Left renal pelvis (tissue), 4 donors: ENCODE measurements at places on chromosomes 1 and 21. TPM values are rescaled to one million over a fixed set of nuclear protein-coding genes. Genes with fewer than 3 reads are reported as not detected.

DNA sequence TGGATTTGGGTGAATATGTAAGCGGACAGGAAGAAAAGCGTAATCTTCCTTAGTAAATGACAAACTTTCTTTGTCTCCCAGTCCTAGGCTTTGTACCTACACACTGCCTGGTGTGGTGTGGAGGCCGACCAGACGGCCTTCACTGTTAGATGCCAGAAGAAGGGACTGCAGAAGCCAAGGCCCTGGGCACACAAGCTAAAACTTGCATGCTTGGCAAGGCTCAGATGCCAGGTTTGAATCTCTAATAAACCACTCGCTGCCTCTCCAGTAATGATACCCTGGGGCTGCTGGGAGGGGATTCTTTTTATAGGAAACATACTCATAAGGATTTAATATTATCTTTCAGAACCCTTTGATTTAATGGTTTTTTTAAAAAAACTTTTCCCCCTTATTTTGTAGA is 263.8 kb downstream of the PTPRC start:
- DNase-seq = no peak

NPHP4 gene
- polyA plus RNA-seq = 9.3 TPM

DNA sequence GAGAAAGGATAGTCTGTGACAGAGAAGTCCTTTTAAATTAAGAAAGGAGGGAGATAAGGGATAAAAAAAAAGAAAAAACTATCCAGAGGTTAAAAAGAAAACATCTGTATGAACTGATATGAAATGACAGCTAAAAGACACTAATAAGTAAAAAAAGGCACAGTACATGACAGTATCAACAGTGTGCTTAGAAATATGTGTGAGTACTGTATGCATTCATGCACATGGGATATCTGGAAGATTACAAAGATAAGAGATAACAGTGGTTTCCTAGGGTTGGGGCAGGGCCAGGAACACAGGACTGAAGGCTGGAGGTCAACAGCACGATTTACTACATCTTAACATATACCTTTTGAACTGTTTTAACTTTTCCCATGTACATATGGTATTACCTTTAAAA is 13.3 kb downstream of the PTP4A2 start:
- no peak for DNase-seq

- no peak for DNase-seq
These were observed 46.8 kb upstream of the BARHL2 start for GRCh38 chr1:90763930-90764329.

DNA sequence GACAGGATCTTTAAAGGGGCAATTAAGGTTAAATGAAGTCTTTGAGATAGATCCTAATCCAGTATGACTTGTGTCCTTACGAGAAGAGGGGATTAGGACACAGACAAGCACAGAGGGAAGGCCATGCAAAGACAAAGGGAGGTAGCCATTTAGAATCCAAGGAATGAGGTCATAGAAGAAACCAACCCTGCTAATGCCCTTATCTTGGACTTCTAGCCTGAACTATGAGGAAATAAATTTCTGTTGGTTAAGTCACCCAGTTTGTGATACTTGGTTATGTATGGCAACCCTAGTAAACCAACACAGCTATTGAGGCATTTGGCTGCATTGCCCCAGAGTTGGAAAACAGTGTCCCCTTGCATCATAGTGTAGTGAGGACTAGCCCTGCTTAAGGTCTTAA is 121.3 kb downstream of the MAST2 start:
- DNase-seq = no peak

DNA sequence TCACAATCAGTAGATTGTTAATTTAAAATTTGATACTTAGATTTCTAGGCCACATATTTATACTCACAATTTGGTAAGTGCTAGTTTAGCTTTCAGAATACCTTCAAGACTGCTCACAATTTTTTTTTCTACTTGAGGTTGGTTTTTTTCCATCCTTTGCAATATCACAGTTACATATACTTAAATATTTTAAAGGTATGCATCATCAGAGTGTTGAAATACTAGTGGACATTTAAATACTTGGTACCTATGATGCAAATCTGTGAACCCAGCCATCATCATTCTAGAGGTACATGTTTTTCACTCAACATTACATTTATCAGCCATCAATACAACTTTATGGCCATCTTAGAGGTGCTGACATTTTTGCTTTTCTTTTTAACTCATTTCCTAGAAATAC is 6.2 kb upstream of the LRRC40 start:
- DNase-seq = no peak

DNA sequence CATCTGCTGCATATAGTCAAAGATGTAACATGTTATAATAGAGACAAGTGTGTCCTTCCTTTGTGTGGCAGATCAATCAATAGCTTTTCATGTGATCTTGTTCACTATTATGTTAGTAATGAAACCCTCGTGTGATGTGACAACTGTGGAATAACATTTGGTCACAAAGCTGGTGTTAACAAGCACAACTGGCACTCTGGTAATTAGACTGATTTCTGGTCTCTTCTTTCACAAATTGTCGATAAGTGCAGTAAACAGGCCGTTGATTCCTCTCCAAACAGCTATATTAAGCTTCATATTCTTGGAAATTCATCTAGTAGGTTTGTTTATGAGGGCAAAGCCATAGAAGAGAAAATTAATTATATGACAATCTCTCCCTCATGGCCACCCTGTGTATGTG is 616.7 kb upstream of the PTBP2 start:
- DNase-seq = no peak

GRCh38 chr1:201602413-201603265 is 63.7 kb downstream of the NAV1 start:
- DNase-seq = no peak

GRCh38 chr1:183304440-183305107 is 113.6 kb downstream of the NMNAT2 start:
- DNase-seq = no peak

GRCh38 chr1:221961532-221962292 is 219.8 kb upstream of the DUSP10 start:
- DNase-seq = no peak

CAMK1G gene
- polyA plus RNA-seq = 4.5 TPM

DNA sequence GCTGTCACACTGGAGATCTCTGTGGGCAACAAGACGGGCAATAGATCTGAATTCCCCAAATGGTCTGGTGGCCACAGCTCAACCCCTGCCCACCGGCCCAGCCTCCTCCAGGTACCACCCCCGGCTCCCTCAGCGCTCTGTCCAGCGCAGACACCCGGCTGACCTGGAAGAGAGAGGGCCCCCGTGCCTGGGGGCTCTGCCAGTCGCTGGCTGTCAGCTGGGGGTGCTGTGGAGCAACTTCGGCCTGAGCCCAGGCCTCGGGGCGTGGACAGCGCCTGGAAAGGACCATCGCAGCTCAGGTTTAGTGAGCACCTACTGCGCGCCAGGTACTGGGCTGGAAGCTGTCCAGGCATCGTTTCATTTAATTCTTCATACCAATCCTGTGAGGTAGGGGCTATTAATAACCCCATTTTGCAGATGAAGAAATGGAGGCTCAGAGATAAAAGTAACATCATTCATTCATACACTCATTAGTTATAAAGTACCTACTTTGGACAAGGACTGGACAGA is 51.0 kb downstream of the AHDC1 start:
- DNase-seq = no peak

- DNase-seq = no peak
These were observed 518 bp downstream of the NCMAP start for GRCh38 chr1:24556414-24556795.

FAM151A gene
- 15.3 TPM for polyA plus RNA-seq

GRCh38 chr21:43928222-43929125 is 63.5 kb downstream of the AGPAT3 start:
- no peak for DNase-seq

- DNase-seq = no peak
These were observed 23.0 kb upstream of the KANK4 start for GRCh38 chr1:62342270-62342669.

TATDN3 gene
- 18.7 TPM for polyA plus RNA-seq

GNAT2 gene
- polyA plus RNA-seq = not detected

- DNase-seq = peak; percentile 14
These were observed 314.0 kb downstream of the LMO4 start for GRCh38 chr1:87642581-87643221.

RIMKLA gene
- 0.70 TPM for polyA plus RNA-seq

CFHR2 gene
- not detected for polyA plus RNA-seq

GRCh38 chr1:41745022-41745421 is 173.7 kb downstream of the HIVEP3 start:
- DNase-seq = no peak

DNA sequence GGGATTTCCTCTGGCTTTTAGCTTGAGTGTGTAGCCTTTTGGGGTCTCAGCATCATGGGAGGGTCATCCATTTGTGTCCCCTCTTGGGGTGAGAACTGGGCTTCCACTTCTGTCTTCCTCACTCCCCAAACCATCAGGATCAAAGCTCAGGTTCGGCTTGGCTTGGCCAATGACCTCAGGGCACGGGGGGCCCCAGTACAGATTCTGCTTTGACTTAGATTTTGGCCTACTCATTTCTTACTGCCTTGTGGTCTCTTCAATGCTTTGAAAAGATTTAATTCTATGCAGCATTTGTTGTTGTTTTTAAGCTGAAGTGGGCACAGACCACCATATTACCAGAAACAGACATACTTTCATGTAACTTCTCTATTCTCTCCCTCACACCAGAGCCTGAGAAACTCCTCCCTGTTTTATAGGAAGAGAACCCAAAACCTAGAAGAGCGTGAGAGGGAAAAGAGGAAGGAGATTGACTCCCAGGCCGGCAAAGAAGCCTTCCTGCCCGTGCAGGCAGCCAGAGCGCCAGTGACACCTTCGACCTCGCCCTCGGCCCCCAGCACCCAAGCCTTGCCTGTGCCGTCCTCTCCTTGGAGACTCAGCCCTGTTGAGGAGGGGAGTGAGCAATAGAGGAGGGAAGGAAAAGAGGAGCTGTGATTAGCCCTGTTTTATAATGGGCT is 1.9 kb upstream of the S100A3 start:
- DNase-seq = no peak

- DNase-seq = no peak
These were observed 383.7 kb upstream of the CAMK1G start for GRCh38 chr1:209199822-209200221.

OR2AJ1 gene
- not detected for polyA plus RNA-seq

RIPPLY3 gene
- 2.1 TPM for polyA plus RNA-seq

DNA sequence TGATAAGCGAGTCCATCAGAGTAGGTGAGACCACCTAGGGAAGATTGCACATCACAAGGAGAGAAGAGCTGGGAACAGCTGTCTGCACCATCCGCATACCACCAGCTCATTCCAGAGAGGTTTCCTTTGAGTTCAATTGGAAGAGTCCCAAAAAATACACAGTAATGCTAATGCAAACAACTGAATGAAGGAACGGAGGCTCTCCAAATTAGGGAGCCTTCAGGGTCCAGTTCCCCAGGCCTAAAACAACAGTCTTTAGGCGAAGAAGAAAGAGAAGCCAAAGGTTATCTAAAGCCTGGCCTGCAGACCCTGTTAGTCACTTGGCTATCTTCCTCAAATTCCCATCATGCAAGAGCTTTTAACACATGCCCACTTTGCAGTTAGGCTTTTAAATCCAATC is 246.4 kb downstream of the PBX1 start:
- no peak for DNase-seq

- no peak for DNase-seq
These were observed 10.7 kb downstream of the CDC7 start for GRCh38 chr1:91511386-91511785.

RORC gene
- 0.26 TPM for polyA plus RNA-seq

RSPH1 gene
- 11.7 TPM for polyA plus RNA-seq

ECM1 gene
- 6.3 TPM for polyA plus RNA-seq

- no peak for DNase-seq
These were observed 58.3 kb upstream of the FASLG start for GRCh38 chr1:172600615-172601014.

GRCh38 chr1:207055386-207056001 is 2.4 kb downstream of the PFKFB2 start:
- no peak for DNase-seq

- no peak for DNase-seq
These were observed 11.3 kb upstream of the RIPK4 start for GRCh38 chr21:41777951-41778815.

WLS gene
- 134 TPM for polyA plus RNA-seq

C4BPB gene
- polyA plus RNA-seq = 1.1 TPM

VANGL1 gene
- 15.6 TPM for polyA plus RNA-seq

- DNase-seq = no peak
These were observed 29.1 kb upstream of the TADA1 start for GRCh38 chr1:166905136-166905535.

- no peak for DNase-seq
These were observed 37.3 kb downstream of the F13B start for GRCh38 chr1:197029749-197030148.

DNA sequence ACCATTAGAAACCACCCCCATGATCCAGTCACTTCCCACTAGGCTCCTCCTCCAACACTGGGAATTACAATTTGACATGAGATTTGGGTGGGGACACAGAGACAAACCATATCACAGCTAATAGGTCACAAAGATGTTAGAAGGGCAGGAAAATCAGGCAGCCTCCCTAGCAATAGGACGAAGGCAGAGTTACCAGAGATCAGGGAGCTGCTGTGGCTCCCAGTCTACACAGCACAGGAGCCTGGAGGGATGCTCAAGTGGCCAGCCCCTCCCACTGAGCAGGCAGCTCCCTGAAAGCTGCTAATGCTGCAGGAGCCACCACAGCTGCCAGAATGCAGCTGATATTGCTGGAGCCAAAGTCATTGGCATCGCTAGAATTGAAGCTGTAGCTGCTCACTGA is 51.0 kb downstream of the CR1L start:
- DNase-seq = no peak

- DNase-seq = no peak
These were observed 18.3 kb downstream of the IFI44 start for GRCh38 chr1:78667939-78668338.

GRCh38 chr1:28308750-28309149 is 20.1 kb upstream of the MED18 start:
- DNase-seq = no peak

DNA sequence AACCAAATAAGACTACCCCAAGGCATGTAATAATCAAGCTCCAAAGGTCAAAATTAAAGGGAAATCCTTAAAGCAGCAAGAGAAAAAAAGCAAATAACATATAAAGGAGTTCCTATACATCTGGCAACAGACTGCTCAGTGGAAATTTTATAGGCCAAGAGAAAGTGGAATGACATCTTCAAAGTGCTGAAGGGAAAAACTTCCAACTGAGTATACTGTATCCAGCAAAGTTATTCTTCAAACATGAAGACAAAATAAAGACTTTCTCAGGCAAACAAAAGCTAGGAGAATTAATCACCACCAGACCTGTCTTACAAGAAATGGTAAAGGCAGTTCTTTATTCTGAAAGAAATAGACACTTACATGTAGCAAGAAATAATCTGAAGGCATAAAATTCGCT is 45.0 kb upstream of the SLC44A5 start:
- no peak for DNase-seq

TRPM2 gene
- polyA plus RNA-seq = 0.96 TPM

PFKFB2 gene
- 8.5 TPM for polyA plus RNA-seq

GRCh38 chr1:105585791-105586190 is 1470.7 kb upstream of the PRMT6 start:
- no peak for DNase-seq

DNA sequence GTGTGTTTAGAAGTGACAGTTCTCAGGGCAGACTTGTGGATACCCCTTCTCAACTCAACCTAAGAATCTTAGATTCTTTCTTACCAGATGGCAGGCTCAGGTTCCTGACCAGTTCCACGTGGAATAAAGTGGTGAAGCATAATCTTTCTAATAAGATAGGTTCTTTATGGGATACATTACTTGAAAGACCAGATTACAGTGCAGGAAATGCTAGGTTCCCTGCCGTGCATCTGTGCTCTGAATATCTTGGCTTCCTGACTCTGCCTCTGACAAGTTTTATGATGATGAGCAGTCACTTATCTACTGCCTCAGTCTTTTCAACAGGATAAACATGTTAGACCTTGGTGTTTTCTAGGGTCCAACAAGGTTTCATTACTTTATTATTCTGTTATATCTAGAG is 207.9 kb upstream of the CACYBP start:
- DNase-seq = no peak
